ENCODE measurements at places on chromosomes 13 and 19. TPM values are rescaled to one million over a fixed set of nuclear protein-coding genes. Genes with fewer than 3 reads are reported as not detected.
A peak's percentile ranks its signal among the peaks of the same experiment; 100 is the strongest.

- DNase-seq = peak; percentile 55
Observed at GRCh38 chr13:113802761-113803160, 43.7 kb downstream of the TMEM255B start.

DNA sequence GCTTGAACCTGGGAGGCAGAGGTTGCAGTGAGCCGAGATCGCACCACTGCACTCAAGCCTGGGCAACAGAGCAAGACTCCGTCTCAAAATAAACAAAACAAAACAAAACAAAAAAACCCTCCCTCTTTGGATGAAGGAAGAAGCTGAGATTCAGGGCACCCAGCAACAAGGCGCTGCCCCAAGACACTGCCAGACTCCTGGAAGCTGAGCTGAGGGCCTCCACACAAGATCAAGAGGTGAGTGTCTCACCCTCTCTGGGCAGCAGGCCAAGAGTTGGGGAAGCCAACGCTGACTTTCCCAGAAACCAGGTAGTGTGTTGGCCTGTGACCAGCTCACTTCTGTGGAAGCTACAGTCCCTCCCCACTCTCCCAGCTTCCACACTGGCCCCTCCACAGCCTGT is 3.7 kb upstream of the TYROBP start:
- no peak for DNase-seq

The RASAL3 gene
- 2.3 TPM for total RNA-seq

- DNase-seq = no peak
Observed at GRCh38 chr19:54162884-54163283, 3.4 kb upstream of the LENG1 start.

- DNase-seq = no peak
Observed at GRCh38 chr13:100710176-100710575, 35.6 kb upstream of the TMTC4 start.

GRCh38 chr13:49319551-49319950 is 71.8 kb downstream of the CDADC1 start:
- DNase-seq = no peak

DNA sequence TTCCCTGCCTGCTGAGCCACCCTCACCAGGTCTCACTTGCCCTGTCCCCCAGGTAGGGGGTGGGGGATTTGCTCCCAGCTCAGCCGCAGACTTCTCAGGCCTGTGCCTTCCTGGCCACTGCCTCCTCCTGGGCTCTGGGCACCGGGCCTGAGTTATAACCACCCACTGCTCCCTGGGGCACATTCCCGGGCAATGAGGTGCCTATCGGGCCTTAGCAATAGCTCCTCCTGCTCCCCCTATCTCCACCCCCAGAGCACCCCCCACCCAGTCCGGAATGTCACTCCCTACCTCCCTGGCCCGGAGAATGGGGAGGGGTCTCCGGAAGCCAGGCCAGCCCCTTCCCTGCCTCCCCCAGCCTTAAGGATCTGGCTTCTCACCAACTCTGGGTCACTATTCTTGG is at the start of gene KLK5:
Gene KLK5 (minus strand): TSS at position 129 of the 400 bp plus-strand sequence. CDS start 381 bp downstream, outside the sequence.
- DNase-seq = no peak

DNA sequence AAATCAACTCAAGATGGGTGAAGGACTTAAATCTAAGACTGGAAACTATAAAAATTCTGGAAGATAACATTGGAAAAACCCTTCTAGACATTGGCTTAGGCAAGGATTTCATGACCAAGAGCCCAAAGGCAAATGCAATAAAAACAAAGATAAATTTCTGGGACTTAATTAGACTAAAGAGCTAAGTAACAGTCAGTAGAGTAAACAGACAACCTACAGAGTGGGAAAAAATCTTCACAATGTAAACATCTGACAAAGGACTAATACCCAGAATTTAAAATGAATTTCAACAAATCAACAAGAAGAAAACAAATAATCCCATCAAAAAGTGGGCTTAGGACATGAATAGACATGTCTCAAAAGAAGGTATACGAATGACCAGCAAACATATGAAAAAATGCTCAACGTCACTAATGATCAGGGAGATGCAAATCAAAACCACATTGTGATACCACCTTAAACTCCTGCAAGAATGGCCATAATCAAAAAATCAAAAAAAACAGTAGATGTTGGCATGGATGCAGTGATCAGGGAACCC is 6.3 kb upstream of the RFX1 start:
- no peak for DNase-seq

DNA sequence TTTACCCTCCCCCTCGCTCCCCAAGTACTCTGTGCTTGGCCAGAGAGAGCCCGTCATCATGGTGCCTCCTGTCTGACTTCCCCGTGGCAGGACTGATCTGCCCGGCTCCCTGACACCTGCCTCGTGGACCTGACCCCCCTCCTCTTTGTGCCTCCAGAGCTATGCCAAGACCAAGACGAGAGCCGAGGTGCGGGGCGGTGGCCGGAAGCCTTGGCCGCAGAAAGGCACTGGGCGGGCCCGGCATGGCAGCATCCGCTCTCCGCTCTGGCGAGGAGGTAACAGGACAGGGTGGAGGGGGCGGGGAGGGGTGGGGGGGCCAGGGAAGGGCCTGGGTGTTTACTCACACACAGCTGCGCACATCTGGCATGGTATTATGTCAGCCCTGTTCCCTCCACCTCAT is 4.5 kb downstream of the MRPL4 start:
- no peak for DNase-seq

The TRPM4 gene
- 20.5 TPM for total RNA-seq

- no peak for DNase-seq
Observed at GRCh38 chr19:33365691-33366090, 7.8 kb upstream of the CEBPG start.

- DNase-seq = no peak
Observed at GRCh38 chr19:49441210-49441959, at the start of gene SLC17A7. TSS of gene SLC17A7 (minus strand) at chr19:49441527. CDS start at chr19:49441379, 148 bp downstream.

DNA sequence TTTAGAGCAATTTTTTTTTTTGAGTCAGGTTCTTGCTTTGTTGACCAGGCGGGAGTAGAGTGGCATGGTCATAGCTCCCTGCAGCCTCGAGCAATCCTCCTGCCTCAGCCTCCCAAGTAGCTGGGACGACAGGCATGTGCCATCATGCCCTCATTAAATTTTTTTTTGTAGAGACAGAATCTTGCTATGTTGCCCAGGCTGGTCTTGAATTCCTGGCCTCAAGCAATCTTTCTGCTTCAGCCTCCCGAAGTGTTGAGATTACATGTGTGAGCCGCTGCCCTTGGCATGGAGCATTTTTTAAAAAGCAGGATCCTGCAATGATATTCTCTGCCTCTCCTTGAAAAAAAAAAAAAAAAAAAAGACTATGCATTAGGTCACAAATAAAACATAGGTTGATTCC is 5.9 kb downstream of the GPR32 start:
- no peak for DNase-seq

DNA sequence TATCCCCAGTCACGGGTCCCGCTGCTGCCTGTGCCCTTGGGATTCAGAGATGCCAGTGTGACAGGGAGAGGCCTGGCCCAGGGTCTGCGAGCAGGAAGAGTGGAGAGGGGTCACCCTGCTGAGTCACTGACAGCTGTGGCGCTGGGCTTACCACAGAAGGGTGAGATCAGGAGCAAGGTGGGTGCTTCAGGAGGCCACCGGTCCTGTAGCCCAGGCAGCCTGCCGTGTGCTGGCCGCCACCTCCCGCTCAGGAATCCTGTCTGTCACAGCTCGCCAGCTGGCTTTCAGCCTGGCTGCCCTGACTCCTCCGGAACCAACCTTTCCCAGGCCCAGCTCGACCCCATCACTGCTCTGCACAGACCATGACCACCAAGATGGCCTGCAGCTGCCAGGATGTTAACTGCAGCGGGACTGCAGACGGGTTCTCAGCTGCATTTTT is 25.3 kb downstream of the NAXD start:
- DNase-seq = peak; percentile 83

The RNF225 gene
- total RNA-seq = not detected

DNA sequence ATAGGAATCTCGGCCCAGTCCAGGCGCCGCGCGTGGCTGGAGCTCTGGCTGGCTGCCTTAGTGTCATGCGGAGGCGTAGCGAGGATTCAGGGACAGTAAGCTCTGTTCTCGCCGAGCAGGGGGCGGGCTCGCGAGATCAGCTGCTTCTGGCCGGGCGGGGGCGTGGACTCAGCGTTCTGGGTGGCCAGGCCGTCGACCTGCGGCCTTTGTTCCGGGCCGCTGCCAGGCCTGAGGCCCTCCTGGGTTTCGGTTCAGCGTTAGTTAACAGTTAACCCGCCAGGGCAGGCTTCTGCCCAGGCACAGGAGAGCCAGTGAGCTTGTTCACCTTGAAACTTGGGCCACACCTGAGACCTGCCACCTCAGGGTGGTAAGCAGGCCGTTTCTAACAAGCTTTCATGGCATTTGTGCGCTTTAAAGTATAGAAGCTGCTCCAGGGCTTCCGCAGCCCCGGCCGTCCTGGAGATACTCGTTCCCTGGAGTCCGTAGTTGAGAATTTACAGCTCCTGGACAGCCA is 332.2 kb upstream of the SGCG start:
- no peak for DNase-seq

DNA sequence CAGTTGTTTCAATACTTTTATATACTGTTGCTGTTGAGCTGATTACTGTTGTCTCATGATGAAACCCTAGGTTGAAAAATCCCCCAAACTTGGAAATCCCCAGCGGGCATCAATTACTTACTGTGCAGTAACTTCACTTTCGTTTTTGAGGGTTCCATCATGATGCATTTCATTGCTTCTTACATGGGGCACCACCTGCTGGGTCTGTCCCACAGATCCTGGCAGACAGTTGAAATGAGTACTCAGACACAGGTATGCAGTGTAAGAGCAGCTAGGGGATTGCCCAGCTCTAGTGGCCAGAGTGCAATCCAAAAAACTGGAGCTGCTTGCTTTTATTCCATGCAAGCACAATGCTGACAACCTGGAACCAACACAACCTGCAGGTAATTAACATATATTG is 132.5 kb upstream of the ZNF91 start:
- no peak for DNase-seq

The IL17D gene
- 9.2 TPM for total RNA-seq

GRCh38 chr13:109812382-109812781 is 26.0 kb upstream of the IRS2 start:
- no peak for DNase-seq

The ZNF416 gene
- total RNA-seq = 3.9 TPM

The VSTM1 gene
- not detected for total RNA-seq

The TNNT1 gene
- not detected for total RNA-seq

The OSCAR gene
- 5.0 TPM for total RNA-seq

DNA sequence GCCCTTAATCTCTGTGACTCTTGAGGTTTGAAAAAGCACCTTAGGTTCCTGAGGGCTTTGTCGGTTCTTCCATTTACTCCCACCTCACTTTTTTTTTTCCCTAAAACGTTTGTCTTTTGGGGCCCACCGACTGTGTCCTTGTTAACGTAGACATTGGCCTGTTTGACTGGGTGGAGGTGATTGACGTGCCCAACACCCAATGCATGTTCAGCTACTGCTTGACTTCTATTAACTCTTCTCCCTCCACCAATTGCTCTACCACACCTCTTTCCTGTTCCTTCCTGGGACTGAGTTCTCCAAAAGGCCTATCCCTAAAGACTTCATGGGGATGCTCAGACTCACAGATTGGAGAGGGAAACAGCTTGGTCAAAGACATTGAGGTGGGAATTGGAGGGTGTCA is 17.3 kb downstream of the CKM start:
- DNase-seq = no peak

GRCh38 chr13:44117351-44117750 is 237.6 kb downstream of the LACC1 start:
- no peak for DNase-seq

DNA sequence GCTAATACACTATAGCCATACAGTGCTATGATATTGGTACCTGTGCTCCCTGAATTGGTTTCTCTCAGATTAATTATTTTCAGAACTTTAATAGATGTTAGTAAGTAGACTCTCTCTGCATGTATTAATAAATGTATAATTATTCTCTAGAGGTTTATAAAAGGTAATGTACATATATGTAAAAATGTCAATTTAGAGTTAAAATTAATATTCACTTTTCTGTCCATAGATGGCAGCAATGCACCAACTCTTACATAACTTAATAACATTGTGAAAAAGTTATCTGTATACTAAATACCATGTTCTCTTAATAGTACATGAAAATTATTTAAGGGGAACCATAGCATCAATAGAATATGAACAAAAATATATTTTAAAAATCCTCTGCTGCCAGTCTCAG is 515.0 kb upstream of the KLHL1 start:
- no peak for DNase-seq

GRCh38 chr19:7368456-7368855 is 19.7 kb downstream of the ARHGEF18 start:
- no peak for DNase-seq

The RUBCNL gene
- 5.3 TPM for total RNA-seq

GRCh38 chr13:67736646-67737420 is 506.7 kb upstream of the PCDH9 start:
- no peak for DNase-seq

DNA sequence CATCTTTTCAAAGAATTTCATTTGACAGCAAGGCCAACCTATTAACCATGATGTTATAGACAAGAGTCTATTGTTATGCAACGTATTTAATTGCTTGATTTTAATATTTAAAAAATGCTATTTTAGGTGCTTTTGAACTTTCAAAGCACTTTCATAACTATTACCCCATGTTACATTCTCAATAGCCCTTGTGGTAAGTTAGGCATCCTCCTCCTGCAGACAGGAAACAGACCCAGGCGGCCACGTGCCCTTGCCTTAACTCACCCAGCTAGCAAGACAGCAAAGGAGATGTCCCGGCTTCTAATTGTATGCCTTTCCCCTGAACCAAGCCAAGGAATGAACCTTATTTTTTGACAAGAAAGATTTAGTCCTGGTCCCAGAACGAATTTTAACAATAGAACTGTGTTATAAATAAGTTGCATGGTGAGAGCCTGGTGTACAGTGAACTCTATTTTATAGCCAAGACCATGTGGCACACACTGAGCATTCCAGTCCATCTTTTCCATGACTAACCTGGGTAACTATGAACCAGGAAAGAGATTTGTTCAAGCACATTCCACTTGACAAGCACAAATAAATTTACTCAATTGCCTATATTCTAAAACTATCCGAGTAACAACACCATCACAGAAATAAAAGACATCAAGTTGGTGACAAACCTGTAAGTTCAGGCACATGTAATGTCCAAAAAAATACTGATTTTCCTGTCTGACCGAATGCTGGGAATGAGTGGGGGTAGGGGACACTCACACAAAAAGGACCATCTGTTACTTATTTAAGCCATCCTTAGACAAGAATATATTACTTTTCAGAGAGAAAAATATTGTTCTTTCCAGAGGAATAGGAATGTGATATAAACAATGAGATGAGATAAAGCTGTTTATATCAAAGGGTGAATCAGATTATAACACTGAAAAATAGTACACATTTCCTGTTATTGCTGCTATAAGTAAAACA is 163.0 kb downstream of the EFNB2 start:
- no peak for DNase-seq

Measured in posterior vena cava (tissue), 2 donors.